ENCODE measurements at places on chromosomes 5 and 9. TPM values are rescaled to one million over a fixed set of nuclear protein-coding genes. Genes with fewer than 3 reads are reported as not detected.

DNA sequence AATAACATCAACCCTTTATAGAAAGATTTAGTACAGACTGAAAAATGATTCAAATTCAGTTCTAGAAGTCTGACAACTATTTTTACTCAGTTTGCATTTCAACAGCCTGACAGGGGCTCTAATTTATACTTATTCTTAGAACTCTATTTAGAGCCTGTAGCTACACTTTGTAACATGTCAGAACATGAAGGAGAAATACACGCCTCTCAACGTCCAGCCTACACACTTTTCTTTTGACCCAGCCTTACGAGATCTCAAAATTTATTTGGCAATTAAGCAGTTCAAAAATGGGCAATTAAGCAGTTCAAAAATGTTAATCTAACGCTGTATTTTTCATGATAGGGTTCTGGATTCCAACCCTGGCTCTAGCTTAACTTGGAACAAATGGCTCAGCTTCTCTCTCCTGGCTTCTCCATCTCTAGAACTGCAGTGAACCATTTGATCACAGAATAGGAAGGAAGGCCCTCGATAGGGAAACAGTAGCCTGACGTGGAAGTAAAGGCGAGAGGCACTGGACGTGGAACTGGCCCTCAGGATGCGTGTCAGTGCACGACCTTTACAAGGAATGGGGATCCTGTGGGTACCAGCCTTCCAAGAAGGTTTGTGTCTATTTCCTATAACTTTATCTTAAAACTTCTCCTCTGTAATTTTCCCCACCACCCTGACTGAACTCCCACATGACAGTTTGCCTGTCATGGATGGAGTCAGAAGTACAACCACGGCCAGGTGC is 66.4 kb downstream of the PRRT1B start:
- DNase-seq, result no peak

GRCh38 chr5:55230086-55230629 is 3.0 kb upstream of the MCIDAS start:
- no peak for DNase-seq

DNA sequence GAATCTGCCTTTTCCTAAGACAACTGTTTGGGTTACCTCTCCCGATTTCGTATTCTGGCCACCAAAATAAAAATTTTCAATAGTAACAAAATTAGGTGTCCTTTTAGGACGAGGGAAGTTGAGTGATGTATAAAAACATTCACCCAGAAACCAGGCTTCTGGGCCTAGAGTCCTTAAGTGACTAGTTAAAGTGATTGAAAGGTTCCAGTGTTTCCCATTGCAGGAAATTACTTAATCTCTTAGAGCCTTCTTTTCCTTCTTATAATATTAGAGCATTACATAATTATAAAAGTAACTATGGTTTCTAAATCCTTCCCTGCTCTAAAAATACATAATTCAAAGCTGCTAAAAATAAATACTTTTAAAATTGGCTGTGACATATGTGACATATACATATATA is 7.3 kb downstream of the MCIDAS start:
- no peak for DNase-seq

The PLEKHG4B gene
- total RNA-seq, result 0.60 TPM

DNA sequence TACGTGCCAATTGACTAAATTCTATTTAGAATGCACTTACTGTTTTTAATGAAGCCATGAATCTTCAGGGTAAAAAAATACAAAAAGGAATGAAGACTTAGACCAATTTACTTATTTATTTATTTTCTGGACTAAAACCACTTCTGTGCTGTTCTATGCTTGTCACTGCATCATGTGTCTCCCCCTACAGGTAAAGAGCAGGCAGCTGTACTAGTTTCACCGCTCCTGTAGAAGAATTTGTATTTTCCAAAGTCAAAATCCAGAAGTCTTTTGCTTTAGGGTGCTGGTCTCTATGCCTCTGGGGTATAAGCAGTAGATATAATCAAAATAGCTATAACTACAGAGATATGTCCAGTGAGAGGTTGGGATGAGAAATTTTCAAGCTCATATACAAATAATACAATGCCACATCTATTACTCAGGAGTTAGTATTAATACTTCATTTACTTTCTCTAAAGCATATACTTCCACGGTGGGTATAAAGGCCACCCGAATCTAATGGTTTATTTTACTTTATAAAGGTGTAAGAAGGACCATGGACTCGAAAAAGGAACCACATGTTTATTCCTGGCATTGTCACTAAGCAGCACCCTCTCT is 591.5 kb downstream of the RAB3C start:
- no peak for DNase-seq

DNA sequence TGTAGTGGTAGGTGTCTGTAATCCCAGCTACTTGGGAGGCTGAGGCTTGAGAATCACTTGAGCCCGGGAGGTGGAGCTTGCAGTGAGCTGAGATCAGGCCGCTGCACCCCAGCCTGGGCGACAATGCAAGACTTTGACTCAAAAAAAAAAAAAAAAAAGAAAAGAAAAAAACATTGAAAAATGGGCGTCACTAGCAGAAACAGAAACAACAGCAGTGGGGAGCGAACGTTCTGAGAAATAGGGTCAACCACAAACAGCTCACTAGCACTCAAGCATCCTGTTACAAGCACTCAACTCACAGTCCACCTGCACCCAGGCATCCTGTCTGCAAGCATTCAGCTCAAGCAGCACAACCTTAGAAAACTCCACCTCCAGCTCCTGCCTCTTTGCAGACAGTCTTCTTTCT is 17.2 kb downstream of the TRIM14 start:
- DNase-seq, result no peak

GRCh38 chr9:125679597-125680189 is 27.3 kb downstream of the MAPKAP1 start:
- no peak for DNase-seq

The ACOT12 gene
- not detected for total RNA-seq

DNA sequence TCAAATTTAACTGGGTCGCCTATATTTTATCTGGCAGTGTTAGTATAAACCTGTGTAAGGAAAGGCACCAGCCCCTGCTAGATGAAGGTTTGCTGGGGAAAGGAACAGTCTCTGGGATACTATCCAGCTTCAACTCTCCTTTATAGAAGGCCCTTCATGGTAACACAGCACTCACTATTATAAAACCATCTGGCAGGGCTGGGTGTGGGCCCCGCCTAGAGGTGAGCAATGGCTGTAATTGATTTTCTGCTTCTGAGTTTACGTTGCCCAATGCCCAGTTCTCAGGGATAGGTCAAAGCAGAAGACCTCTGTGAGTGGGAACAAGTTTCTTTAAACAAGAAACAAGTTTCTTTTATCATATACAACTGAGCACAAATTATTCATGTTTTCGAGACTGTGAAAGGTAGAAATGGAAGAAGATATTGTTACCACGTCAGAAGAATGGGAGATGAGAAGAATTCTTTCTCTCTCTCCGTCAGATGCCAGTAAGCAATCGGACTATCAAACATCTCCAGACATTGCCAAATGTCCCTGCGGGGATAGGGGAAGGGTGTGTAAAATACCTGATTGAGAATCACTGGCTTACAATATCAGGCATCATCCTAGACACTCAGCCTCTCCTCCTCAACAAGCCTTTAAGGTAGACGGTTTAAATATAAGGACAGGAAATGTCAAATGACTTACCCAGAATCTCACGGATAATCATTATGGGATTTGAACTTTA is 205.9 kb downstream of the PDZD2 start:
- no peak for DNase-seq

DNA sequence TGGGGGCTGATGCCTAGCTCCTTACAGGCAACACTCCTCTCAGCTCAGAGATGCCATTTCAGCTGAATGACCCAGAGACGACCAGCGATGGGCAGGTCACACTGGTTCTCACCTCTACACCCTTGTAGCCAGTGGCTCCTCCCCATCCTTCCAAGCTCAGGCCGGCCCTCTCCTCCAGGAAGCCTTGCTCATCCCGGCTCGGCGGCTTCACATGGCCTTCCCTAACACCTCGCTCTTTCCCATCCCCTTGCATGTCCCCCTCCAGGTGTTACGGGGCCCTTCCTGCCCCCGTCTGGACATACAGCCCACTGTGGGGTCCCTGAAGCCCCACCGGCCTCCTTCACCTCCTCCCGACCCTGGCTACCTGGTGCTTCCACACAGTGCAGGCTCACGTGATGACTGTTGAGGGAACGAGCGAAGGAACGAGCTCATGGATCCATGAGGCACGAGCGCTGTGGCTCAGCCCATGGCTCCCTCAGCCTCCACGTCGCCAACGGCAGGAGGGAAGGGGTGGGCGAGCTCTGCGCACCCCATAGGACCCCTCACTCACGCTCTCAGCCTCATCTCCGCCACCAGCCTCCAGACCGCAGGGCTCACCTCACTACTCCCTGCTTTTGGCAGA is 45.7 kb downstream of the SARDH start:
- no peak for DNase-seq

The GPR21 gene
- not detected for total RNA-seq
